GM12891 (cell line): ENCODE measurements at places on chromosomes 3 and 15.

DNA sequence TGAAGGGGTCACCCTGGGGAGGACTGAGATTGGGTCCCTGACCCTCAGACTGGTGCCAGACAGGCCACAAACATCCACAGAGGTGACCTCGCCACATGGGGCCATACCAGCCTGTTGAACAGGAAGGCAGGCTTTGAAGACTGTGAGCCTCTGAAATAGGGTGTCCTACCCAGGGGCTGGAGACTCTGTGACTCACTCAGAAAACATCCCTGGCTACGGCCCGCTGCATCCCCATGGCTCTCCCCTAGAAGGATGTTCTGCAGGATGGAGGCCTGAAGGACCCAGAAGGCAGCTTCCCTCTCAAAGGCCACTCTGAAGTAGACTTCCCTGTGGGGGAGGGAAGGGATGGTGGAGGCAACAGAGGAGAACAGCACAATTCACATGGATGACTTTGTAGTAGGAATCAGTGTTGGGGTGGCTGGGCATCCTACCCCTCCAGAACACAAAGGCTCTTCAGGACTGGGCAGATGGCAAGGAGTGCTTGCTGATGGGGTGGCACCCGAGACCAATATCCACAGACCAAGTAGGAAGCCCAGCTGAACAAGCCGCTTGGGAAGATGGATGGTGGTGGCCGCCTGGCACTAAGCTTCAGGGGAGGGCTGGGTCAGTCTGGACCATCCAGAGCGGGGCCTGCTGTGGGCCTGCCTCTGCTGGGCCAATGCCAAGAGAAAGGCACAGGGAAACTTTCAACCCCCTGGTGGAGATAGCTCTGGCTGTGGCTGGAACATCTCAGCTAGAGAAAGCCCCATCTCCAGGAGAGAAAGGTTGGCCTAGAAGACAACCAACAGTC lies 37.6 kb upstream of the DUSP7 start:
- no peak for DNase-seq

- DNase-seq = no peak
These were observed 150.0 kb downstream of the CLSTN2 start for GRCh38 chr3:140085001-140085400.

GRCh38 chr3:162865466-162865865 lies 1368.9 kb downstream of the OTOL1 start:
- DNase-seq = no peak

DNA sequence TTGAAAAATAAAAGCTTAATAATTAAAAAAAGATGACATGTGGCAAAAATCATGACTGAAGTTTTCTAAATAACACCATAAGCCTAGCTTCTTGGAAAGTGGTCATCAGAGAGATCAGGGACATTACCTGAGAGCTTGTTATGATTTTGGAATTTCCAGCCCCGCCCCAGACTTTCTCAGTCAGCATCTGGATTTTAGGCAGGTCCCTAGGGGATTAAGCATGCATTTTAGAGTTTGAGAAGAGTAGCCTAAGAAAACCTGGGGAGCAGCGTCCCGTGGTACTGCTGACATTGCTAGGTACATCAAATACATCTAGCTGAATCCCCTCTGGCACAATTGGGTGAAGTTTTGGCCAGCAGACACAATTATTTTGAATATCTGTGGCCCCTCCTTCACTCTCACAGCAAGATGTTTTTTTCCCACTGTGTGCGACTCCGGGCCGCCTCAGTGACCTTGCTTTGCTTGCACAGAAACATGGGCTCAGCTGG lies 58.7 kb upstream of the MEF2A start:
- DNase-seq = no peak

DNA sequence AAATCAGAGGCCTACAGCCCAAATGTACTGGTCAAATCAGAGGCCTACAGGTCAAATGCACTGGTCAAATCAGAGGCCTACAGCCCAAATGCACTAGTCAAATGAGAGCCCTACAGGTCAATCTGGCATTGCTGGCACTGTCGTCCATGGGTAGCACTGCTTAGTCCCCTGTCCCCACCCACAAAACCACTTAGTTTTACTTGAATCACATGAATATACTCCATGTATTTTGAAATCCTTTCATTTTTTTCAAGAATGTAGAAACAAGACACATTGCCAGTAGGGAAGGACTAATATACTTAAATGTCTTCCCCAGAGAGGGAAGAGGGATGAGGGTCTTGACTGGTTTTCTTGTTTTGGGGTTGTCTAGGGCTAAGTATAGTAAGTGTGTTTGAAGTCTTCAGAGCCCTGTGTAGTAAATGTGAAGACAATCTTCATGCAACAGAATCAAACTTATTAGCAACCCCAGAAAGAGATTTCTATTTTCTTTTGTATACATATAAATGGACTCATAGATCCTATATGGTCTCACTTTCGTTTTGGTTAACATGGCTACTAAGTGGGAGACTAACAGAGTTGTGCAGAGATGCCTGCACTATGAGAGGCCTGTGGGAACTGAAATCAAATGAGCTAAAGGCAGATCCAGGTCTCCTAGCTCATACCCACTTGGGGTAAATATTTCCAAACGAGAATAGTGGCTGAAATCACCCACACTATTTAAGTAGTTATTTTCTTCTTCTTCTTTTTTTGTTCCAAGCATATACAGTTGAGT lies 38.3 kb upstream of the DCUN1D1 start:
- no peak for DNase-seq

- DNase-seq = peak; percentile 22
These were observed 106.0 kb downstream of the MEX3B start for GRCh38 chr15:81939604-81940440.

GRCh38 chr3:18723206-18723810 lies 298.2 kb upstream of the SATB1 start:
- DNase-seq = no peak

- no peak for DNase-seq
These were observed 188.2 kb downstream of the ATP10A start for GRCh38 chr15:25674913-25675312.

- DNase-seq = no peak
These were observed 16.5 kb downstream of the KLHL25 start for GRCh38 chr15:85778107-85778776.

- DNase-seq = no peak
These were observed 103.4 kb downstream of the IGF1R start for GRCh38 chr15:98751767-98752166.

GRCh38 chr15:58562135-58562534 lies 130.3 kb downstream of the LIPC start:
- no peak for DNase-seq

DNA sequence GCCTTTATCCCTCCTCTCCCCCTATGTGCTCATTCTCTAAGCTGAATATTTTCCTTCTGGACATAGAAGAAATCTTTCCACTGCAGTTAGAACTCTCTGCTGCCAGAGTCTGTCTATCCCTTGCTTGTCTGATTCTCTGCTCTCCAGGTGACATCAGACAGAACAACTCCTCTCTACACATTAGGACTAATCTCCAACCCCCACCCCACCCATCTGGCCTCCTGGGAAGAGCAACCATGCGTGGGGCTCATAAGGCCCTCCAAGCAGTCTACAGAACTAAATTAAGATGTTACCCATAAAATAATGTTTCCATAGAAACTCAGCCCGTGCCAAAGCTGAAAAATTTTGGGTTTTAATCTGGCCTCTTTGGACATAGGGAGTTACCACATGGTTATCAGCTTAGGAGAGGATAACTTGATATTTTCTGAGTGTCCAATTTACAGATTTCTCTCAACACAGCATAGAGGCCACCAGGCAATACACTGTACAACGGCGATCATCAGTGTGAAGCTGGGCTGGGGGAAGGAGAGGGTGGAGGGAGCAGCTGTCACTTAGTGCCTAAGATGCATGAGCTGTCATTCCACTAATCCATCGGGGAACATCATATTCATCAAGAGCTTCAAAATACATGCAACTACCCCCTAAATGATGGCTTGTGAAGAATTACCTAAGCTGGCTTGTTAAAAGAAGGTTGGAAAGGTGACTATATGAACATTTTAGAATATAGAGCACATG lies 199.4 kb downstream of the CLSTN2 start:
- no peak for DNase-seq

DNA sequence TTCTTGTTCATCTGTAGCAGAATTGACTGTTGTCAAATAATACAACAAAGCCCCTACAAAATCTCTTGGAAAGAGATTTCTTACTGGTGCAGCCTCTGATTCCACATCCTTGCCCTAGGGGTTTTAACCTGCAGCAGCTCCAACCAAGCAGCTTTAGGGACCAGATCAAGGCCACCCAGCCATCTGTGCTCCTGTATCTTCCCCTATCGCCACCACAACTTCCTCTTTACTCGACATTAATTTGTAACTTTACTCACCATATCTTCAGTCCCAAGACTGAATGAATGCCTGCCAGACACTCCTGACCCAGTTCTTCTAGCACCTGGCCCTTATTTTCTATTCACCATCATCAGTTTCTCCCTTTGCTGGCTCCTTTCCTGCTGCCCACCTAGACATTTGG lies 156.6 kb upstream of the IL12A start:
- peak; percentile 19 for DNase-seq

DNA sequence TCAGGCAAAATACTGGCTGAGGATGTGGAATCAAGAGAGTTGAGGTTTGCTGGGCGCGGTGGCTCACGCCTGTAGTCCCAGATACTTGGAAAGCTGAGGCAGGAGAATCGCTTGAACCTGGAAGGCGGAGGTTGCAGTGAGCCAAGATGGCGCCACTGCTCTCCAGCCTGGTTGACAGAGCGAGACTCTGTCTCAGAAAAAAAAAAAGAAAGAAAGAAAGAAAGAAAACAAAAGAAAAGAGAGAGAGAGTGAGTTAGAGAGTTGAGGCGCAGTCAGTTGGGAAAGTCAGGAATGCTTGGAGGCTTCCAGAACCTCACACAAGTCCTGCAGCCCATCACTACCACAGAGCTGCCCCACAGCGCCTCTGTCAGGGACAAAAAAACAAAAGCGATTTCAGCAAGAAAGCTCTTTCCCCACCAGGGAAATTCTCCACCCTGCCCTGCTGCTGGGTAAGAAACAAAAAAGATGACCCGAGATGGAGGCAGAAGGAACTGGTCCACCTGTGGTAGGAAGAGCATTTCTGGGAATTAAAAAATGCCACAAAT lies 13.8 kb downstream of the HDC start:
- DNase-seq = no peak
